H7 (cell line): ENCODE measurements at places on chromosomes 4 and X.

- no peak for DNase-seq
Observed at GRCh38 chr4:165563851-165564250, 185.0 kb downstream of the CPE start.

- DNase-seq, result no peak
Observed at GRCh38 chr4:55107054-55107453, 18.3 kb downstream of the KDR start.

GRCh38 chr4:19358015-19358414 lies 893.7 kb upstream of the SLIT2 start:
- DNase-seq, result no peak

GRCh38 chr4:43337707-43338106 lies 445.2 kb downstream of the GRXCR1 start:
- DNase-seq, result no peak

DNA sequence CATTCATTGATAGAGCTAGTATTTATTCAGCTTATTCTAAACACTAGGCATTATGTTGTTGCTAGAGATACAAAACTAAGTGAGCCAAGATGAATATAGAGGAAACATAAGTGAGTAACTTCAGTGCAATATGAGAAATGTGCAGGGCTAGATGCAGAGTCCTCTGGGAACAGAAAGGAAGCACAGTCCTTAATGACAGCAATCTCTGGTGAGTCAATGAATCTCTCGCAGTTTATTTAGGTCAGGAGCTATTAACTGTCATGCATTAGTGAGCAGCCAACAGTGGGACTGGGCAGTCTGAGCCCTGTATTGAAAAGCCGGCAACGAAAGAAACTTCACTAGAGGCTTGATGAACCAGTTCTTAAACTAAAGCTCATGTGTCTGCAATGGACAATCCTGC lies 598.1 kb upstream of the MAGEB2 start:
- DNase-seq, result no peak

- DNase-seq, result no peak
Observed at GRCh38 chr4:169899295-169899694, 126.9 kb downstream of the MFAP3L start.

DNA sequence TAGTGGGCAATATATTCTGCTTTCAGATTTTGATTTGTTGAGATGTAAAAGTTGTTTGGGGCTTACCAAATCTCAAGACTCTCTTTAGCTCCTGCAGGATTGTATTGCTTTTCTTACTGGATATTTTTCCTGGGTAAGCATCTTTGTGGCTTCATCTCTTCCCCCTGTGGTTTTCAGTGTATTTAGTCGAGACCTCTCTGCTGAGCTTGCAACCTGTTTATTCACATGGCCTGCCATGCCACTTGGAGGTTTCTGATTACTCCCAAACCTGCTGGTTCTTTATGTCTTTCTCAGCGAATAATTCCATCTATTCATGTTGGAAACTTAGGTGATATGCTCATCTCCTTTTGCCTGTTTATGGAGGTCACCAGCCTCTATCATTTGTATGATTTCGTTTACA lies 10.9 kb downstream of the CCNG2 start:
- DNase-seq, result no peak

DNA sequence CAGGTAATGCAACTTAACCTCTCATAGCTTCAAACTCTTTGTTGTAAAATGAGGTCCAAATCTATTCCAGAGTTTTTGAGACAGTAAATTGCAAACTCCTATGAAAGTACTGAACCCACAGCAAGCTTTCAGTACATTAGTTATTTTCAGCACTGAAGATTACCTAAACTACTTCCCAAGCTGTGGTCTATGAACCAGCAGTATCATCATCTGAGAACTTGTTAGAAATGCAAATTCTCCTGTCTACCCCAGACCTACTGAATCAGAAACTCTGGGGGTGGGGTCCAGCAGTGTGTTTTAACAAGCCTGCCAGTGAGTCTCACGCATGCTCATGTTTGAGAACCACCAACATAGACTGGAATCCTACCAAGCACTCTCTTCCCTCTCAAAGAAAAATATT lies 5.7 kb upstream of the CASP6 start:
- no peak for DNase-seq

- DNase-seq, result no peak
Observed at GRCh38 chr4:34850968-34851367, 1393.3 kb downstream of the ARAP2 start.

DNA sequence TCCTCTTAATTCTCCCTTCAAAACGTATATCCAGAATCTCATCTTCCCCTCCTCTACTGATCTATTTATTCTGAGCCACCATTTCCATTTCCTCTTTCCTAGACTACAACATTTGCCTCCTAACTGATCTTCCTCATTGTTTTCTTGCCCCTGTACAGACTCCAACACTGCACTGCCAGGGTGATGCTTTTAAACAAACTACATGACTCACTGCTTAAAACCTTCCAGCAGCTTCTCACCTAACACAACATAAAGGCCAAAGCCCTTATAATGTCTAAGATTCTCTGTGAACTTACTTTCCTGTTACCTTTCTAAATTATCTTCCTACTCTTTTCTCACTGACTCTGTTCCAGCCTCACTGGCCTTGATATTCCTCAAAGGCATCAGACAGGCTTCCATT lies 161.0 kb upstream of the HS3ST1 start:
- no peak for DNase-seq

DNA sequence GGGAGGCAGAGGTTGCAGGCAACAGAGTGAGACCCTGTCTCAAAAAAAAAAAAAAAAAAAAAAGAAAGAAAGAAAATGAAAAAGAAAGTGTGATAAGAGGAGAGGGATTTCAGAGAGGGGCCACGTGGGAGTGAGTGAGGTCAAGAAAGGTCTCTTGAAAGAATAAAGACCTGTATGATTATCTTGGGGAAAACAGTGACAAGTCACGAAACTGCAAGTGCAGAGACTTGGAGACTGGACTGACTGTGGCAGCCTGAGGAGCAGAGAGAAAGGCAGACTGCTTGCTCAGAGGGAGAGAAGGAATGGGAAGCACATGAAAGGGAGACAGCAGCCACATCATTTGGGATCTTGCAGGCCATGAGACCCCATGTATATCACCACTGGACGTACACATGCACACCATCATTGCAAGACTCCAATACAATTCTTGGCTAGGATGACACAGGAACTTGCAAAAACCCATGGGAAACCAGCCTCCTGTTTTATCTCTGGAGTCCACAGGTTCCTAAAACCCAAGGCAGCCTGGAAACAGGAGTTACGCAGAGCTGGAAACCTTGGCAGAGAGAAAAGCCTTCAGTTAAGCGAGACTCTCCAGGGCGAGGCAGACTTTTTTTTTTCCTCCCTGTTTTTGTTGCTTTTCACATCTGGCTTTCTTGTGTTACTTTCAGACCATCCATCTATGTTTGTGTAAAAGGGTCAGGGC lies 207.0 kb upstream of the TBL1X start:
- DNase-seq, result no peak

GRCh38 chr4:147740176-147740575 lies 8.3 kb downstream of the ARHGAP10 start:
- no peak for DNase-seq

- no peak for DNase-seq
Observed at GRCh38 chr4:56026596-56026995, 77.9 kb downstream of the CEP135 start.

DNA sequence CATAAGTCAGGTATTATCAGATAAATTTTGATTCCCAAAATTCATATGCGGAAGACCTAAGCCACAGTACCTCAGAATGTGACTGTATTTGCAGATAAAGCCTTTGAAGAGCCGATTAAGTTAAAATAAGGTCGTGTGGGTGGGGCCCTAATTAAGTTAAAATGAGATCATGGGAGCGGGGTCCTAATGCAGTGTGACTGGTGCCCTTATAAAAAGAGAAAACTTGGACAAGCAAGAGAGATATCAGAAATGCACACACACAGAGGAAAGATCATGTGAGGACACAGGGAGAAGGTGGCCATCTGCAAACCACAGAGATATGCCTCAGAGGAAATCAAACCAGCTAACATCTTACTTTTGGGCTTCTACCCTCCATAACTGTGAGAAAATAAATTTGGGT lies 236.1 kb downstream of the FBXO8 start:
- no peak for DNase-seq

DNA sequence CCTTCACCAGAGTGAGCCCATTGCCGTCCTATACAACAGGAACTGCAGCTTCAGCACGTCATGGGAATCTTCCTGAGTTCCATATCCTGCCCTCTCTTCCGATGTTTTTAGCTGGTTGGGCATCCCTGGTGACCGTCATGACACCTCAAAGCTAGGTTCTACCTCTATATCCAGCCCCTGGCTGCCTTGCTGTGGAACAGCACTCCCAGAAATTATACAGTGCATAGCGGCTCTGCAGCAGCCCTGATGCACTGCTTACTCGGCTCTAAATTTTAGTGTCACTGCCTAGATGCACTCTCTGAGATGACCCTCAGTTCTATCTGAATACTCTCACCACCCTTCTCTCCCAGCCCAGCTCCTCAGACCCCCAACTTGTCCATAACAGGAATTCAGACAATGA lies 44.3 kb downstream of the ARHGEF38 start:
- DNase-seq, result peak; percentile 2

DNA sequence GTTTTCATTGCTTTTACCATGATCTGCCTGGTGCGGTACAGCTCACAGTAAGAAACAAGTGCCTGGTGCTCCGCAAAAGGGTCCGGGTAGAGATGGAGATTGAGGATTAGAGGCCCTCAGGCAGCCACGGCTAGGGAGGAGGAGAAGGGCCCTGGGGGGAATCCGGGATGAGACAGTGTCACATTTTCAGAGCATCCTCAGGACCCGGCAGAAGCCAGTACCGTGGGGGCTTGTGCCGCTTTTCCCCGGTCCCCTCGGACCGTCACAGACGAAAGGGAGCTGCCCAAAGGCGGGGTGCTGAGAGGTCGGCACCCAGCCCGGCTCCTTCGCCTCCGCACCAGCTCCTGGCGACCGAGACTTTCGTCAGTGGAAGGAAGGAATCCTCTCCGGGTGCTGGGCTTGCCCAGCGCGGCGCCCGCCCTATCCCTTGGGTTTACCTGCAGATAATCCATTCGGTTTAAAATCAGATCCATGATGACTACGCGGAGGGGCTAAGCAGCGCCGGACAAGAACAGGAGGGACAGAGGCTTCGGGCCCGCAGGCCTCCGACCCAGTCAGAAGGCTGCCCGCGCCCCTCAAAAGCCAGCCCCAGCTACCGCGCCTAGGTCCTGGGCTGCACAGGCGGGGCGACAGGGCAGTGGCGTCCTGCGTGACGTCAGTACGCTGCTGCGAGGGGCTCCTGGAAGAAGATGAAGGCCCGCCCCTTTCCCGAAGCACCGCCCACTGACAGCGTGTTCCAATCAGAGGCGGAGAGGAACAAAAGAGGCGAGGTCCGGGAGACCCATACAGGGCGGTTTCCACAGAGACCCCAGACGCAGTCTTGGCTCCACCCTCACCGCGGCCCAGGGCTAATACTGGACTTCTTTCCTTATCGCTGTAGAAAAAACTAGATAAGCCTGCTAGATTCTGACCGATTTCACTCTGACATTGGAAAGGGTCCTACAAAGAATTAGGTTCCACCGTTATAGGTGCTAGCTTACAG lies at the start of gene BBS7:
BBS7 (minus strand) TSS at position 634 of the 982 bp plus-strand sequence; CDS start at position 473, 161 bp downstream.
- DNase-seq, result peak; percentile 90

GRCh38 chr4:148740701-148741100 lies 298.5 kb upstream of the NR3C2 start:
- DNase-seq, result no peak

- DNase-seq, result no peak
Observed at GRCh38 chr4:76296286-76296820, 10.2 kb upstream of the STBD1 start.

DNA sequence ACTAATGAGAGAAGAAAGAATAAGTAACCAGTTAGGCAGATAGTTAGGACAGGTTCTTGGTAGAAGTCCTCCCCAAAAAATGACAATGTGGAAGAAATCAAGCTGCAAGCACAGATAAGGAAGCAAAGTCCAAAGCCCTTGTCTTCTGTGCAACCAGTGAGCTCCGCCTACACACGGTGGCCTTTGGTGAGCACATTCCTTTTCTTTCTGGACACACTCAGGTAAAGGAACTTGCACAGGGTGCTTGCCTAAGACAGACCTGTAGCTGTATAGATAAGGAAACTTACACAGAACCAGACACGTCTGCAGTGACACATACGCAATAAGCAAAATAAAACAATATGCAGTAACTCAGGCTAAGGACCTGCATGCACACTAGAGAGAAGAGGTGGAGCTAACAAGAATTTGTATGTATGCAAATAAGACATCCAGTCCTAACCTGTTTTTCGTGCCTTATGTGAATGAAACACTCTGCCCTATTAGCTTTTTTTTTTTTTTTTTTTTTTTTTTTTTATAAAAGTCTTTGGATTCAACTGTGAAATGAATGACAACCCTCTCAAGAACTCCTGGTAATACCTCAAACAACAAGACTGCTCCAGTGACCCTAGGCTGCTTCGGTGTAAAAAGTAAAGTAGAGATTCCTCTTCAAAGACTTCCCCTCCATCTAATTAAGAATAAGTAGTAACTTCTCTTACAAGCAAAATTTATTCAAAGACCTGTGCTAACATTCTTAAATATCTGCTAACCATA lies 48.8 kb downstream of the UGT2B10 start:
- no peak for DNase-seq

DNA sequence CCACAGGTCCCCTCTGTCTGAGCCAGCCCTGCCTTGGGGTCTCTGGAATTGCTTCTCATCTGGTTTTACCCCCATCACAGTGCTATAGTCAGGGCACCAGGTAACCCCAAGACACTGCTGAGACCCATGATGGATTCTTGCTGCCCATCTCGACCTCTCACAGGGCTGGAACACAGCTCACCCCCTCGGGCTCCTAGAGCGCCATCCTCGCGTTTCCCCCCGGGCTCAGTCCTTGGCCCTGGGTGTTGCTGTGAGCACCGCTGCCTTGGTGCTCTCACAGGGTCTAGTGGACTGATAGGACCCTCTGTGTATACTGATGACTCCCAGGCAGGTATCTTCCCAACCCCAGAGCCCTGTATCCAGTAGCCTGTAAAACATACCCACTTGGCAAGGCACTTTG lies 8.8 kb downstream of the MAEA start:
- peak; percentile 31 for DNase-seq

- peak; percentile 11 for DNase-seq
Observed at GRCh38 chrX:5876984-5877596, 351.6 kb downstream of the NLGN4X start.

DNA sequence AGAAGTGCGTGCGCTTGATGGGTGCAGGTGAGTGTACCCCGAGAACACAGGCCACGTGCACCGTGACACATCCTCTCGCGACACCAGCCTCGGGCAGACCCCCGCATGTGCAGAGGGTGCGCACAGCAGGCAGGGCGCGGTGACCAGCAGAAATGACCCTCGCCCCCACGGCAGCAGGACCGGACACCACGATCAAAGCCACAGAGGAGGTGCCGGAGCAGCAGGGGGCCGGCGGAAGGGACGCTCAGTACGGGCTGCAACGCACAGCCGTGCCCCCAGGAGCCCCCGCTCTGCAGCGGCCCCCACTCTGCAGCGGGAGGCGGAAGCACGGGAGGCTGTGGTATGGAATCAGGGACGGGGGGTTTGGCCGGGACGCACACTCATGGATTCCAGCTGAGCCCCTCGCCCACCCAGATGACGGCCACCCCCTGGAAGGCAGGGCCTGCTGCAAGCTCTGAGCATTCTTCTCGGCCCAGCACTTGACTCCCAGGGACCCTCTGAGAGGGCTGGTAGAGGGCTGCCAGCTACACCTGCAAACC lies 17.1 kb downstream of the PPP2R3B start:
- DNase-seq, result peak; percentile 73

- DNase-seq, result no peak
Observed at GRCh38 chr4:153931804-153932203, 142.9 kb upstream of the SFRP2 start.

- DNase-seq, result no peak
Observed at GRCh38 chr4:150209140-150209829, 131.0 kb downstream of the DCLK2 start.
